ENCODE measurements at places on chromosomes 12 and 14. TPM values are rescaled to one million over a fixed set of nuclear protein-coding genes. Genes with fewer than 3 reads are reported as not detected.

GRCh38 chr12:106123551-106124081, 15.1 kb downstream of the NUAK1 start:
- H3K27ac ChIP-seq: no peak overlapping the region
- no peak overlapping the region for H3K4me3 ChIP-seq
- DNase-seq: no peak
- H3K27me3 ChIP-seq: no peaks in the 10 kb centered on the region
- H3K4me1 ChIP-seq: no peaks in the 10 kb centered on the region

- no peak overlapping the region for H3K4me3 ChIP-seq
- H3K4me1 ChIP-seq: no peaks in the 10 kb centered on the region
- DNase-seq: no peak
- H3K36me3 ChIP-seq: no peaks in the 10 kb centered on the region
- H3K27ac ChIP-seq: no peak overlapping the region
- H3K27me3 ChIP-seq: no peaks in the 10 kb centered on the region
These were observed 808.1 kb upstream of the USP15 start for GRCh38 chr12:61452076-61452475.

GRCh38 chr12:119721306-119721705, 53.4 kb downstream of the PRKAB1 start:
- H3K27me3 ChIP-seq: no peaks in the 10 kb centered on the region
- H3K36me3 ChIP-seq: no peaks in the 10 kb centered on the region
- H3K4me1 ChIP-seq: no peaks in the 10 kb centered on the region
- no peak overlapping the region for H3K27ac ChIP-seq

GRCh38 chr12:108670066-108670631, 36.5 kb upstream of the SELPLG start:
- no peak overlapping the region for H3K4me3 ChIP-seq
- H3K36me3 ChIP-seq: no peaks in the 10 kb centered on the region
- H3K27ac ChIP-seq: no peak overlapping the region
- H3K27me3 ChIP-seq: no peaks in the 10 kb centered on the region
- DNase-seq: no peak

DNA sequence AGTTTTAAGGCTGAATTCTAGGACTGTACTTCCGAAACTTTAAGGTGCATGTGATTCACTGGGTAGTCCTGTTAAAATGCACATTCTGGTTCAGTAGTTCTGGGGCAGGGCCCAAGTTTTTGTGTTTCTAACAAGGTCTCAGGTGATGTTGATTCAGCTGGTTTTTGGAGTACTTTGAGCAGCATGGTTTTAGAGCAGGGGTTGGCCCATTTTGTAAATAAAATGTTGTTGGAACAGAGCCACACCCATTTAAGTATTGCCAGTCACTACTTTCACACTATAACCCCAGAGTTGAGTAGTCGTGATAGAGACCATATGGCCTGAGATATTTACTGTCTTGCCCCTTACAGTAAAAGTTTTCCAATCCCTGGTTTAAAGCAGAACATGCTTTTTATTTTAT, 111.3 kb downstream of the SYNE2 start:
- peaks cover 13% of the 10 kb centered on the region for H3K36me3 ChIP-seq
- no peaks in the 10 kb centered on the region for H3K4me1 ChIP-seq

GRCh38 chr12:130804216-130804615, 34.8 kb downstream of the STX2 start:
- H3K27ac ChIP-seq: no peak overlapping the region
- no peak for DNase-seq
- H3K4me1 ChIP-seq: no peaks in the 10 kb centered on the region
- H3K27me3 ChIP-seq: no peaks in the 10 kb centered on the region
- no peak overlapping the region for H3K4me3 ChIP-seq

GRCh38 chr14:25833341-25834126, 764.3 kb downstream of the NOVA1 start:
- no peak overlapping the region for H3K4me3 ChIP-seq
- DNase-seq: no peak
- no peaks in the 10 kb centered on the region for H3K36me3 ChIP-seq
- no peaks in the 10 kb centered on the region for H3K4me1 ChIP-seq
- no peaks in the 10 kb centered on the region for H3K27me3 ChIP-seq

- H3K36me3 ChIP-seq: no peaks in the 10 kb centered on the region
- no peak overlapping the region for H3K27ac ChIP-seq
- no peaks in the 10 kb centered on the region for H3K4me1 ChIP-seq
These were observed 54.4 kb upstream of the RFLNA start for GRCh38 chr12:124240493-124240892.

GRCh38 chr14:71388336-71388735, 481.1 kb downstream of the PCNX1 start:
- no peak for DNase-seq
- no peaks in the 10 kb centered on the region for H3K4me1 ChIP-seq
- no peak overlapping the region for H3K27ac ChIP-seq
- H3K36me3 ChIP-seq: no peaks in the 10 kb centered on the region
- H3K27me3 ChIP-seq: no peaks in the 10 kb centered on the region
- H3K4me3 ChIP-seq: no peak overlapping the region

DNA sequence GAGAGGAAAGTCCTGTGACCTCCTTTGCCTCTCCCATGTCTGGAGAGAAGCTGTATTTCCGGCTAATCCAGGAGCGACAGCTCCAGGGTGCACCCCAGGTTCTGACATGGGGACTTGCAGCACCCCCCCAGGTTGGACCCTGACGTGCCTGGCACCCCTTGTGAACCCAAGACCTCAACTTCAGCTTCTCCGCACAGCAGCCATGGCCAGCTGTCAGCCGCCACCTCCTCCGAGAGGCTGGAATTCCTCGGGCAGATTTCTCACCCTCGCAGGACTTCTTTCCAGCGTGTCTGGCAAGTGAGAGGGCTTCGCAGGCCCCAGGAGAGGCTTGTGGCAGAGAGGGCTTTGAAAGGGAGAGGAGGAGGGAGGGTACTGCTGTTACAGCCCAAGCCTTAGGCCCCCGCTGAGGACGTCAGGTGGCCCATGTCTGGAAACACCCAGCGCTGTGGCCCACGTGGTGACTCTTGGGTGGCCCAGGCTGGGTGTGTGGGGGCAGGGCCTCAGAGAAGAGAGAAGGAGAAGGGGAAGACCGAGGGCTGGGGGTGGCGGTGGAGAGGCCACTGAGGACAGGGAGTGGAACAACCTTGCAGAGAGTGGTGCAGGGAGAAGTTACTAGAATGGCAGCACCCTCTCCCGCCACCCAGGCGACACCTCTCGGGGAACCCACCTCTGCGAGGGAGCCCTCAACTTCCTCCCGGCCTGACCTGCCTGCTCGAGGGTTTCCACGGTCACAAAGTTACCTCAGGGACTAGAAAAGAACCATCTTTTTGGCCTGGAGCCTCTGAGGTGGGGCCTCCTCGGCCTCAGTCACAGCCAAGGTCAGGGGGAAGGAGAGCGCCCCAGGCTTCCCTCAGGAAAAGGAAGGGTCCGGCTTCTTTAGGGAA, 11.7 kb upstream of the RPS6KL1 start:
- H3K27ac ChIP-seq: no peak overlapping the region
- H3K27me3 ChIP-seq: no peaks in the 10 kb centered on the region
- DNase-seq: no peak

DNA sequence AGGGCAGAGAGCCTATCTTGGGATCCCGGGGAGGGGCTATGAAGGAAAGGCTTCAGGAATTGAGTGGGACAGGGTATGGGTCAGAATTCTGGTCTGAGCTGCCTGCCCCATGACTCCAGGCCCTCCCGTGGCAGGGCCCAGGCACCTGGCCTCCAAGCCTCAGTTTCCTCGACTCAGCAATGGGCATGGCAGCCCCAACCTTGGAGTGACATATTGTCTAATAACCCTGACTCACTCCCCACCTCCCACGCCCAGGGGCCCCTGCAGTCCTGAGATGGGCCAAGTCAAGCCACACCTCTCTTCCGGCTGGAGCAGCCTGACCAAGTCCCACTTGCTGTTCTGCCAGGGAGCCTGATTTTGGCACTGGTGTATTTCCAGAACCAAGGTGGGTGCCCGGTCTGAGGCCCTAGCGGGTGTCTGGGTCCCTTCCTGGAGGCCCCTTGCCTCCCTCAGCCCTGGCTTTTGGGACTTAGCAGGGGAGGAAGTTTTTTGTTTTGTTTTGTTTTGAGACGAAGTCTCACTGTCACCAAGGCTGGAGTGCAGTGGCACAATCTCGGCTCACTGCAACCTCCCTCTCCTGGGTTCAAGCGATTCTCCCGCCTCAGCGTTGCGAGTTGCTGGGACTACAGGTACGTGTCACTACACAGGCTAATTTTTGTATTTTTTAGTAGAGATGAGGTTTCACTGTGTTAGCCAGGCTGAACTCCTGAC, 40.3 kb upstream of the RCOR1 start:
- DNase-seq: no peak
- no peaks in the 10 kb centered on the region for H3K36me3 ChIP-seq
- peaks cover 5% of the 10 kb centered on the region for H3K4me1 ChIP-seq
- H3K27me3 ChIP-seq: no peaks in the 10 kb centered on the region
- no peak overlapping the region for H3K4me3 ChIP-seq

GRCh38 chr12:89461190-89461589, 63.4 kb downstream of the GALNT4 start:
- no peak overlapping the region for H3K27ac ChIP-seq
- DNase-seq: no peak
- H3K4me3 ChIP-seq: no peak overlapping the region

GRCh38 chr12:13024531-13024916, 19.7 kb upstream of the FAM234B start:
- no peak overlapping the region for H3K27ac ChIP-seq
- no peaks in the 10 kb centered on the region for H3K4me1 ChIP-seq
- DNase-seq: no peak
- no peaks in the 10 kb centered on the region for H3K36me3 ChIP-seq
- H3K4me3 ChIP-seq: no peak overlapping the region
- no peaks in the 10 kb centered on the region for H3K27me3 ChIP-seq

DNA sequence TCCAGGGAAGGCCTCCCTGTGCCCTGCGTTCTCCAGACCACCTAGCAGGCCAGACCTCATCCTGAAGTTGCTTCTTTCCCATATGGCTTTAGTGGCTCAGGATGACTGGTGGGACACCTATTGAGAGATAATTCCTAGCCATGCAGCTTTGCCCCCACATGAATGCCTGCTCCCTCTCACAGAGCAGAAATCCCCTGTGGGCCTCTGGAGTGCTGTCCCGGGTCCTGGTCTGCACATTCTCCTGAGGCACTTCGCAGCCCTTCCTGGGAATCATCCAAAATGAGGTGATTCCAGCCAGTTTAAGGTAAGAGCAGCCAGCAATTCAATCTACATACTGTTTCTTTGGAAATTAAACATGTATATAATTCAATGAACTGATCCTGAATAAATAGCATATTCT, 135.9 kb downstream of the GPR65 start:
- no peaks in the 10 kb centered on the region for H3K36me3 ChIP-seq
- no peaks in the 10 kb centered on the region for H3K27me3 ChIP-seq
- H3K4me1 ChIP-seq: no peaks in the 10 kb centered on the region
- no peak for DNase-seq
- H3K4me3 ChIP-seq: no peak overlapping the region

GRCh38 chr14:53963320-53964227, 6.9 kb upstream of the BMP4 start:
- H3K36me3 ChIP-seq: no peaks in the 10 kb centered on the region
- no peaks in the 10 kb centered on the region for H3K4me1 ChIP-seq
- peaks cover 6% of the 10 kb centered on the region for H3K27me3 ChIP-seq

DNA sequence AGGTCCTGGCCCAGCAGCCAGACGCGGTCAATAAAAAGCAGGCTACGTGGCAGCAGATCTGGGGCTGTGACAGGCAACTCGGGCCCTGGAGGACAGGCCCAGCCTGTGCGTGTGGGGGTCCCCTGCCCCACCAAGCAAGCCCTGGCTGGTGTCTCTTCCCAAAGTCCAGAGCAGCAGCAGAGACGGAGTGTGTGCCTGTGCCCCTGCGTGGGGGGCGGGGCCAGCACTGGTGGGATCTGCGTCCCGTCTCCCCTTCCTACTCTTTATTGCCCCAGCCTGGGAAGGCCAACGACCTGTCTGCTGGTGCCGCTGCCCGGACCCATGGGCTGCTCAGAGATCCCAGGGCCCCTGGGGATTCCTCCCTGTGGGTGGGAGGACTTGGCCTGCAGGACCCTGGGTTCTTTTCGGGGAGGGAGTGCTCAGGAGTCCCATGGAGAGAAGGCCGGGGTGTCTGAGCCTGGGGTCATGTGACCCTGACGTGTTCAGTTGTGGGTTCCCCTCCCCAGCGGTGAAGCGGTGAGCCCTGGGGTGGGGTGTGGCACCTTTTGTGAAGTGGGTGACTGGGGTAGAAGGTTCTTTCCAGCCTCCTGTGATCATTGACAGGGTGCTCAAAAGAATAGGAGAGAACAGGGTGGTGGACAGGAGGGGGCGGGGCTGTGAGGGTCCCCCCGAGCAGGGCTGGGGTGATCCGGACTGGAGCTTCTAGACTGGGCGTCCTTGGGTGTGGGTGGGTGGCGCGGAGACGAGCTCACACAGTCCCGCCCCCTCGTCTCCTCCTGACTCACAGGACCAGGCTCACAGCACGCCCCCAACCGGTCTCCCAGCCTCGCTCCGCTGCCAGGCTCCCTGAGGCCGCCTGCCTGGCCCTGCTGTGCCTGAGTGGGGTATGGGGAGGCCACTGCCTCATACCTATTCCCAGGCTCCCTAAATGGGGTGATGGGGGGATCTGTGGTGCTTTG, 22.4 kb downstream of the ASPG start:
- no peaks in the 10 kb centered on the region for H3K4me1 ChIP-seq
- H3K36me3 ChIP-seq: no peaks in the 10 kb centered on the region
- no peak for DNase-seq

GRCh38 chr12:88207921-88208620, 66.0 kb downstream of the TMTC3 start:
- H3K4me1 ChIP-seq: no peaks in the 10 kb centered on the region
- DNase-seq: no peak
- no peaks in the 10 kb centered on the region for H3K36me3 ChIP-seq
- no peak overlapping the region for H3K4me3 ChIP-seq
- H3K27ac ChIP-seq: no peak overlapping the region
- no peaks in the 10 kb centered on the region for H3K27me3 ChIP-seq

DNA sequence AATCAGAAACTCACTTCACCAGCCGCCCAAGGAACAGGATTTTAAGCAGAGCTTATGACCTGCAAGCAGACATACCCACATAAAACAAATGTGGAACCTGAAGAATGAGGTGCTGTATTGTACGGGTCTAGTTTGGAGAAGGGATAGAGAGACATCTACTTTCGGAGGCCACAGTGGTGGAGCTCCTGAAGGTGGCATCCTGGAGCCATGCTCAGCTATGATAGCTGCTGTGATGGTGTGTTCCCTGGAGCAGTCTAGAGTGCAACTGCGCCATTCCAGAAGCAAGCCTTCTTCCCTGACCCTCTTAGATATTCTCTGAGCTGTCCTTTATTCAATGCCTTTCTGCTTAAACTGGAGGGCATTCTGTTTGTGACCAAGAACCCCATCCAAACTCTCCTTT, 402.6 kb downstream of the FUT8 start:
- no peak overlapping the region for H3K4me3 ChIP-seq
- H3K36me3 ChIP-seq: no peaks in the 10 kb centered on the region
- no peak for DNase-seq
- H3K4me1 ChIP-seq: no peaks in the 10 kb centered on the region
- no peak overlapping the region for H3K27ac ChIP-seq

Gene KLHDC2
- total RNA-seq: 86.4 TPM

Gene FGFR1OP2
- total RNA-seq: 92.2 TPM

Gene TAS2R8
- not detected for total RNA-seq

Gene GPX2
- total RNA-seq: not detected

Gene TAS2R9
- total RNA-seq: not detected

Gene ADAM21
- not detected for total RNA-seq

Gene POTEM
- total RNA-seq: not detected

Gene ALKBH2
- 14.4 TPM for total RNA-seq

Gene GRIN2B
- total RNA-seq: not detected

Gene MFAP5
- not detected for total RNA-seq

Gene APOF
- not detected for total RNA-seq

Measured in CD4-positive, alpha-beta memory T cell (primary cell).